NCI-H1694 (cell line): ENCODE measurements at places on chromosomes 16 and 17.
A peak's percentile ranks its signal among the peaks of the same experiment; 100 is the strongest.

GRCh38 chr17:79612468-79613194, 1.8 kb upstream of the RBFOX3 start:
- peak; percentile 93 for DNase-seq

DNA sequence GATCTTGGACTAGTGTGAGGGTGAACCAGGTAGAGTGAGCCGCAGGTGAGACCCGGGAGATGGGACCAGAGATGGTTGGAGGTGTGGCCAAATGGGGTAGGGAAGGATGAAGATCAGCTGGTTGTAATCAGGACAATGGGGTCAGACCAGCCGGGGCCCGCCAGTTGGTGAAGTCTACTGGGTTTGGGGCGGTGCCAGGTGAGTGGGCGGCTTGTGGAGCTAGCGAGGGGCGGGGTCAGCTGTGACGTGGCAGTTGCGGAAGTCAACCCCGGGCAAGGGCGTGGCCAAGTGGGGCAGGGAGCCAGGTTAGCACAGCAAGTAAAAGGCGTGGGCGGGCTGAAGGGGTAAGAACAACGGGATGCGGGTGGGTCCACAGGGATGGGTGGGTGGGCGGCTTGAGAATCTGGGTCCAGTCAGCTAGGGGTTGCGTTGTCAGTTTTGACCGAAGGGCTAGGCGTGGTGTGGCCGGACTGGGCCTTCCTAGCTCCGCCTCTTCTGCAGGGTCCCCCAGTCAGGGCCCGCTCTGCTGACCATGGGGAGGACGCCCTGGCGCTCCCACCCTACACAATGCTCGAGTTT, 25.5 kb upstream of the ALKBH5 start:
- DNase-seq = no peak

DNA sequence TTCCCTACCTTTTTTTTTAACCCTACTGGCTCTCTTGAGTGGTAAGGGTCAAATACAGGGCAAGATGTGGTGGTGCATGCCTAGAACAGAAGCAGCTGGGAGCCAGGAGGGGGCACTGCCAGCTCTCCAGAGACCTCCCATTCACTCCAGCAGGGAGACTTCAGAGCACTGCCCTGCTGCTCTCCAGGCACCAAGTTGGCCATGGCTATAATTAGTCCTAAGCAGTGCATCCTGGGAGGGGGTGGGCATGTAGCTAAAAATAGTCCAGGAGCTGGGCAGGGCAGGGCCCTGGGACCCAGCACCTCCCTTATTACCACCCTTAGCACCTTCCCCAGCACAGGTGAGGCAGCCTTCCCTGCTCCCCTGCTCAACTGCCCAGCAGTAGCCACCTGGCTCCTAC, 3.5 kb downstream of the CORO6 start:
- DNase-seq = peak; percentile 47

- no peak for DNase-seq
Observed at GRCh38 chr16:78224342-78224741, 124.9 kb downstream of the WWOX start.

DNA sequence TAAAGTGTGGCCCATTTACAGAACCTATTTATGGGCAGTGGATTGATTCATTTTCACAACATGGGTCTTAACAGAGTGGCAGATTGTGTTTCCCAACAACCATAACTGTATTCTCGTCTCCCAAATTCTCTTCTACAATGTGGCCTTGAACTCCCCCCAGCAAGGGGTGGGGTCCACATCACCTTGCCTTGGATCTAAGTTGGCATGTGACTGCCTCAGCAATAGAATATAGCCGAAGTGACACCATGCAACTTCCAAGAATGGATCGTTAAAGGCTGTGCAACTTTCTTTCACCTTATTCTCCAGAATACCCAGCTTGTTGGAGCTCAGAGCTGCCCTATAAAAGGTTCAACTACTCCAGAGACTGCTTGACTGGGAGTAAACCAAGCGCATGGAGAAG, 72.0 kb upstream of the CDH5 start:
- no peak for DNase-seq

DNA sequence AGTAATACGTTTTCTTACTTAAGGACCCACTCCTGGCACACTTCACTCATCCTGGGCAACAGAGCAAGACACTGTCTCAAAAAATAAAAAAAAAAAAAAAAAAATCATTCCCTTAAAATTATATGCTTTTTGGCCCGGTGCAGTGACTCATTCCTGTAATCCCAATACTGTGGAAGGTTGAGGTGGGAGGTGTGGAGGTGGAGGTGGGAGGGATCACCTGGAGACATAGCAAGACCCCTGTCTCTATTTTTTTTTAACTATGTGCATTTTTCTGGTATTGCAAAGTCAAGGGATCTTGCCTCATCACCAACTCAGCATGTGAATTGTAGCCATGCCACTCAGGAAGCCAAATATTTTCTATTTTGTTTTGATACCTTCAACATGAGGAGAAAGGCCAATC, 9.7 kb downstream of the STAT5B start:
- DNase-seq = no peak

- no peak for DNase-seq
Observed at GRCh38 chr17:75349589-75349988, 55.9 kb downstream of the GRB2 start.

DNA sequence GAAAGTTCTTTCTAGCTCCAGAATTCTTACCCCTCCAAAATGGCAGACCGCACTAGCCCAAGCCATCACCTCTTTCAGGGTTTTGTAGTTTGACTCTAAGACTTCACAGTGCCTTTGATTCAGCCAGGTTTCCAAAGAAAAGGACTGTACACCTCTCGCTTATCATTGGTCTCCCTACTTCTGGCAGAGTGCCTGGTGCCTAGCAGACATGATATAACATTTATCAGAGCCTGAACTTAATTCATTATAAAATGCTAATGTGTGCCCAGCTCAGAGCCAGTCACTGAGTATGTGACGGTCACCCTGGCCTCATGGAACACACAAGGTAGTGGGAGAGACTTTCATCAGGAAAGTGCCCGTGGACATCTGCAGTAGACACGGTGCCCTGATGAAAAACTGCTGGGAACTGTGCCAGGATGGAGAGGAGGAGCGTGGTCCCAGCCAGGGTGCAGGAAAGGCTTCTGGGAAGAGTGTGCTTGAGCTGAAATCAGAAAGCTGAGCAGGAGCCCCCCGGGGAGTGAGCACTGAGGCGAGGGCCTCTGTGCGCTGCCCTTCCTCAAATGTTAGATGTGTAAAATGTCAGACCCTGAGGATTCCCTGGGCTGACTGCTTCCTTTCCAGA, 34.3 kb upstream of the LGALS9 start:
- peak; percentile 18 for DNase-seq

GRCh38 chr17:13917634-13918033, 151.7 kb upstream of the COX10 start:
- no peak for DNase-seq
